Tibial nerve (tissue), 4 donors: ENCODE measurements at places on chromosomes 4 and X.

DNA sequence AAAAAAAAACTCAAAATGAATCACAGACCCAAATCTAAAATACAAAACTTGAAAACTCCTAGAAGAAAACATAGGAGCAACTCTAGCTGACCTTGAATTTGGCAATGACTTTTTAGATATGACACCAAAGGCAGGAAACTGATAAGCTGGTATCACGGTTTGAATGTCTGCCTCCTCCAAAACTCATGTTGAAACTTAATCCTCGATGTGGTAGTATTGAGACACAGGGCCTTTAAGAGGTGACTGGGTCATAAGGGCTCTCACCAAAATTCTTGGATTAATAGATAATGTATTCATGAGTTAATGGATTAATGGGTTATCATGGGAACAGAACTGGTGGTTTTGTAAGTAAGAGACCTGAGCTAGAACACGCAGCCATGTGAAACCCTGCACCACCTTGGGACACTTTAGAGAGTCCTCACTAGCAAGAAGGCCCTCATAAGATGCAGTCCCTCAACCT, 40.5 kb downstream of the FRYL start:
- no peaks in the 10 kb centered on the region for H3K27me3 ChIP-seq
- H3K4me1 ChIP-seq: peaks cover 3% of the 10 kb centered on the region
- no peak for DNase-seq
- no peak overlapping the region for H3K4me3 ChIP-seq

GRCh38 chr4:128837679-128838078, 28.2 kb downstream of the JADE1 start:
- H3K27me3 ChIP-seq: no peaks in the 10 kb centered on the region
- H3K27ac ChIP-seq: no peak overlapping the region
- no peak for DNase-seq
- H3K4me3 ChIP-seq: no peak overlapping the region
- no peaks in the 10 kb centered on the region for H3K4me1 ChIP-seq
- peaks cover 5% of the 10 kb centered on the region for H3K36me3 ChIP-seq

- no peak overlapping the region for H3K27ac ChIP-seq
- H3K36me3 ChIP-seq: no peaks in the 10 kb centered on the region
- H3K4me3 ChIP-seq: no peak overlapping the region
- no peaks in the 10 kb centered on the region for H3K4me1 ChIP-seq
- H3K27me3 ChIP-seq: no peaks in the 10 kb centered on the region
These were observed 62.3 kb upstream of the PAGE3 start for GRCh38 chrX:55326985-55327384.

DNA sequence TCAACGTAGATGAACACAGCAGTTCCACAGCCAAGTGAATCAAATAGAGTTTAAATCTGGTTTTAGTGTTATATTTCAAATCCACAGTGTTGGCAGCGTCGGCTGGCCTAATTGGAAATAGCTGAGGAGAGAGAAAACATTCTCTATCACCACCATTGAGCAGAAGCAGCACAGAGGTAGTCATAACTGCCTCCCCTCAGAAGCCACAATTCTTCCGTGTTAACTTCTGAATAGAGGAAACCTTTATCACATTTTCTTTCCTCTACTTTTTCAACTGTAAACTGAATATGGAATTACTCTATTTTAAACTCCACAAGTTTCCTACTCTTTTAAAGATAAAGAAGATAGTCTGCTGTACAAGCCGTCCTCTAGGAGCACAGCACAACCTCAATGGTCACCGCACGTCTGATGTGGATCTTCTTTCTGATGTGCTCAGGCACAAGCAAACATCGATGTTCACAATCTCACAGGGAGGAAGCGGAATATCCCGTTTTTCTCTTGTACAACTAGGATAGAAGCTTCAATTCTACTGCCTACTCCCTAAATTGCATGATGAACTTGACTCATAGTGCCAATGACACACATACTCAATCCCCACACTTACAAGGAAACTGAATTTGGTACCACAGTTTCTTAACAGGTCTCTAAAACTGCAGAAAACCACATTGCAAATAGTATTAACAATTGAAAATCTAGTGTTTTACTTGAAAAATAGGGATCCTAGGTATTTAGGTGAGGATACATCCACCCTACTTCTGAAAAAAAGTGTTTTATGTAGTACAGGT, 217.8 kb upstream of the ETNPPL start:
- no peaks in the 10 kb centered on the region for H3K27me3 ChIP-seq
- H3K27ac ChIP-seq: no peak overlapping the region
- H3K4me1 ChIP-seq: no peaks in the 10 kb centered on the region
- no peak for DNase-seq
- no peak overlapping the region for H3K4me3 ChIP-seq
- no peaks in the 10 kb centered on the region for H3K36me3 ChIP-seq

GRCh38 chr4:140243278-140243753, 89.3 kb upstream of the MAML3 start:
- H3K27me3 ChIP-seq: no peaks in the 10 kb centered on the region
- no peak overlapping the region for H3K4me3 ChIP-seq
- no peaks in the 10 kb centered on the region for H3K36me3 ChIP-seq
- peak overlapping the region; percentile 42 for H3K27ac ChIP-seq
- DNase-seq: no peak
